ENCODE measurements at places on chromosomes 1 and 21. TPM values are rescaled to one million over a fixed set of nuclear protein-coding genes. Genes with fewer than 3 reads are reported as not detected.

Gene IGSF3
- 29.4 TPM for total RNA-seq

Gene KRTAP21-2
- not detected for total RNA-seq

DNA sequence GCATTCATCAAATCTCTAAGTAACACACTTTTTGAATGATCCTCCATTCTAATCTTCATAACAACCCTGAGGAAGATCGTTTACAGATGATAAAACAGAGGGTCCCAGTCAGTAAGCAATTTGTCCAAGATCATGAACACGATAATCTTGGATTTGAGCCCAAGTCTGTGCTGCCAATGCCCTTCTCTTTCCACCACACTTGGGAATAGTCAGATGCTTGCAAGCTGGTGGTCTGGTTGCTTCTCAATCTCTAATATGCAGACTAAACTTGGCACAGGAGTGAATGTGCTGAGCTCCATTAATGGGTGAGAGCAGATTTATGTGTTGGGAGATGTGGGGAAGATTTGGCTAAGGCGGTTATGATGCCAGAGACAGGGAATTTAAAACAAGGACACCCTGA is 430.6 kb upstream of the DAB1 start:
- DNase-seq, result no peak

- no peak for DNase-seq
Measured at GRCh38 chr1:174696026-174696821, 248.5 kb downstream of the GPR52 start.

DNA sequence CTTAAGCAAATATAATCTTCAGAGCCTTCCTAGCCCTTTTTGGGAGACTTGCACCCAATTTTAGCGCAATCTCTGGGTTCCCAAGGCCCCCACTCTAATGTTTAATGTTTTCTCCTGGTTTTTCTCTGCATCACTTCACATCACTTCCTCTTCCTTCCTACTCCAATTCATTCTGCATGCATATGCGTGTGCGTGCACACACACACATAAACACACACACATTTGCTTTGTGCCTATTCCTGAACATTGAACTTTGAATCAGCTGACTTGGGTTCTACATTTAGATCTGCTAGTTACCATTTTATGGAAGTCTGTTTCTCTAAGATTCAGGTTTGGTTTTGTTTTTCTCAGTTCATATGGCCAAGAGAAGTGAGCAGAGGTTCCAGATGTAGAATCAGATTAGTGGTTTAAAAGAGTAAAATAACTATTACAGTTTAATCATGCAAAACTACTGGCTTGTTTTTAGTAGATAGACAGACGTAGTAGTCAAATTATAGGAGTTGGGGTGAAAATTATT is 7.4 kb upstream of the EDEM3 start:
- DNase-seq, result no peak

DNA sequence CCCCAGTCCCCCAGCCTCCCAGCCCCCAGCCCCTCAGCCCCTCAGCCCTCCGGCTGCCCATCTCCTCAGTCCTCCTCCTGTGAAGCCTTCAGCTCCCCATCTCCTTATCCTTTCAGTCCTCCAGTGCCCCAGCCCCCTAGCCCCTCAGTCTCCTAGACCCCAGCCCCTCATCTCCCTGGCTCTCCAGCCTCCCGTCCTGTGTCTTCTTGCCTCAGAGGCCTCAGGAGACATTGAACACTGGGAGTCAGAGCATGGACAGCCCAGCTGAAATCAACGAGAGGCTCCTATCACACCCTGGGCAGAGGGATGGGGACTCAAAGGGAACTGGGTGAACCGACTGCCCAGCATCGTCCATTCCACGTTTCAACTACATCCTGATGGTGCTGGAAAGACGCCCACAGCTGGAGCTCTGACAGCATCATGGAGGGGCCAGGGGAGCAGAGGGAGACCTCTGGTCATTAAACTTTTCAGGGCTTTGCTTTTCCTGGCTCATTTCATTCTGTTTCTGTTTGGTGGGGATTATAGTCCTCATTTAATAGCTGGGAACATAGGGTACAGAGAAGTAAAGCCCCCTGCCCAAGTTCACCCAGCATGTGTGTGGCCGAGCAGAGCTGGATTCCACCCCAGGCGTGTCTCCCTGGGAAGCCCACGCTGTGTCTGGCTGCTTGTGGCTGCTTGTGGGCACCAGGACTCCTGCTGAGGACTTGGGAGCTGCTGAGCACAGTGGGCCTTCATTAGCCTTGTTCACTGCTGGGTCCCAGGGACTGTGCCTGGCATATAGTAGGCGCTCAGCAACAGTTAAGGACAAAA is 396.7 kb downstream of the PTPRU start:
- DNase-seq, result no peak

- DNase-seq, result no peak
Measured at GRCh38 chr1:89767618-89768017, 53.2 kb upstream of the LRRC8D start.

- no peak for DNase-seq
Measured at GRCh38 chr1:187053876-187054275, 225.1 kb downstream of the PLA2G4A start.

Data from dermis blood vessel endothelial cell (primary cell).